ENCODE measurements at places on chromosomes 2 and 18.

- no peaks in the 10 kb centered on the region for H3K27me3 ChIP-seq
- H3K4me3 ChIP-seq = no peak overlapping the region
- no peaks in the 10 kb centered on the region for H3K36me3 ChIP-seq
- H3K4me1 ChIP-seq = no peaks in the 10 kb centered on the region
- no peak for ATAC-seq
These were observed 251.2 kb downstream of the ZNF804A start for GRCh38 chr2:184849516-184849915.

DNA sequence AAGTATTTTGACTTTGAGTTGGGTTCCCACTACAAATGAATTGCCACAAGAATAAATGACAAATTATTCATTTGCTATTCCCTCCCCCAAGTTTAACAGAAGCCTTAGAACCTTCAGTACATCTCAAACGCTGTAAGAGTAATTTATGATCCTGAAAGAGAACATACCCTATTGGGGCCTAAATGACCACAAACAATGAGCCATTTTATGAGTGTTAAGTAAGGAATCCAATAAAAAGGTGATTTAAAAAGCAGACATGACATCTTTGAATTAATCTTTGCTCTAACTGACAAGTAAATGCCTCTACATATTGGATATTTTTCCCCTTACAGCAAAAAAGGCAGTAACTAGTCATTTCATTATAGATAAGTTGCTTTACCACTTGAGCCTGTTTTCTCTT, 136.9 kb downstream of the NRXN1 start:
- no peak overlapping the region for H3K4me3 ChIP-seq
- H3K4me1 ChIP-seq = no peaks in the 10 kb centered on the region
- H3K27me3 ChIP-seq = no peaks in the 10 kb centered on the region
- no peak for ATAC-seq

GRCh38 chr2:39223909-39224308, 19.9 kb downstream of the CDKL4 start:
- H3K27me3 ChIP-seq = no peaks in the 10 kb centered on the region
- no peak for ATAC-seq
- no peaks in the 10 kb centered on the region for H3K36me3 ChIP-seq
- H3K4me3 ChIP-seq = no peak overlapping the region

DNA sequence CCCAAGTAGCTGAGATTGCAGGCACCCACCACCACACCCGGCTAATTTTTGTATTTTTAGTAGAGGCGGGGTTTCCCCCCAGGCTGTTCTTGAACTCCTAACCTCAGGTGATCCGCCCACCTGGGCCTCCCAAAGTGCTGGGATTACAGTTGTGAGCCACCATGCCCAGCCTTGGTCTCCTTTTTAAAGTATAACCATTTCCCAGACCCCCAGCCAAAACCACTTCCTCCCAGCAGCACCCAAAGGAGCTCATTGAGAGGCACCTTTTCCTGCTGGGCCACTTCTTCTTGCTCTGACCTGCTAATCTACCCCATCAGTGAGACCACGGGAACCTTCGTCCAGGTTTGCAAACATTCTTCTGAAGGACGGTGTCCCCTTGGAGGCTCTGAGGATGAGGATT, 69.9 kb downstream of the INPP5D start:
- ATAC-seq = no peak
- H3K27me3 ChIP-seq = no peaks in the 10 kb centered on the region
- peaks cover 33% of the 10 kb centered on the region for H3K4me1 ChIP-seq
- H3K27ac ChIP-seq = peak overlapping the region; percentile 84
- no peak overlapping the region for H3K4me3 ChIP-seq
- H3K36me3 ChIP-seq = peaks cover 86% of the 10 kb centered on the region

DNA sequence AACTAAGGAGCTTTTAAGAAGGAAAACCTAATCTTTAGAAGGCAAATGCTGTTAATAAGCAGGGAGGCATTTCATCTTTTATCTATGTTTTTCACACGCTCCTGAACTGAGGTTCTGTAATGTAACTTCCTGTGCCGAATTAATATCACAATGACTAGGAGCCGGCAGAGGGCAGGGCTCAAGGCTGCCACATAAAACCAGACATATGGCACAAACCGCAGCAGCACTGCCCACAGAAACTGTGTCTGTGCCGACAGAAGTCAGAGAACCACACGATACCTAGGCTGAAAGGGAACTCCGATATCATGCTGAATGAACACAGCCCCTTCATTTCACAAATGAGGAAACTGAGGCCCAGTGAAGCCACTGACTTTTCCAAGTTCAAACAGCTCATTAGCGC, 112.1 kb downstream of the EIPR1 start:
- H3K36me3 ChIP-seq = peaks cover 37% of the 10 kb centered on the region
- H3K27me3 ChIP-seq = no peaks in the 10 kb centered on the region
- no peaks in the 10 kb centered on the region for H3K4me1 ChIP-seq
- H3K27ac ChIP-seq = no peak overlapping the region
- no peak for ATAC-seq

DNA sequence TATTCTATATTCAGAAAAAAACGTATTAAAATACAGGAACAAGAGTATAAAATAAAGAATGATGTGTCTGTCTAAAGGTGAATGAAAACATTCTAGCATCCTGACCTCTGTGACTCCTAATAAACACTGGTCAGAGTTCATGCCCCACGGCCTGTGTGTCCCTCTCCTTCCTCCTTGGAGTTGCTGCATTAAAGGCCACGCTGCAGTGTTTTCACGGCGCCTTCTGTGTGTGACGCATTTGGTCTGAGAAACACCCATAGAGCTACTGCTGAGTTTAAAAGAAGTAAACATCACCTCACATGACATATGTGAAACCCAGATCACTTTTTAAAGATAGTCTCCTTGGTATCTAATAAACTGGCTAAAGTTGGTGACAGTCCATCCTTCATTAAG, 90.5 kb downstream of the ITGB1BP1 start:
- no peak for ATAC-seq
- H3K4me1 ChIP-seq = peaks cover 20% of the 10 kb centered on the region
- no peaks in the 10 kb centered on the region for H3K27me3 ChIP-seq
- H3K27ac ChIP-seq = no peak overlapping the region

GRCh38 chr2:10252661-10253060, 50.0 kb upstream of the HPCAL1 start:
- no peak overlapping the region for H3K4me3 ChIP-seq
- H3K36me3 ChIP-seq = peaks cover 6% of the 10 kb centered on the region
- no peak overlapping the region for H3K27ac ChIP-seq
- no peak for ATAC-seq

- no peak overlapping the region for H3K4me3 ChIP-seq
- H3K36me3 ChIP-seq = no peaks in the 10 kb centered on the region
- peaks cover 20% of the 10 kb centered on the region for H3K4me1 ChIP-seq
- ATAC-seq = no peak
These were observed 647.7 kb downstream of the BCL11A start for GRCh38 chr2:59905731-59906130.

- no peak overlapping the region for H3K4me3 ChIP-seq
- no peaks in the 10 kb centered on the region for H3K36me3 ChIP-seq
- no peak for ATAC-seq
- H3K27me3 ChIP-seq = peaks cover 24% of the 10 kb centered on the region
- H3K27ac ChIP-seq = no peak overlapping the region
- no peaks in the 10 kb centered on the region for H3K4me1 ChIP-seq
These were observed 3.3 kb downstream of the DSC2 start for GRCh38 chr18:31098878-31099277.

DNA sequence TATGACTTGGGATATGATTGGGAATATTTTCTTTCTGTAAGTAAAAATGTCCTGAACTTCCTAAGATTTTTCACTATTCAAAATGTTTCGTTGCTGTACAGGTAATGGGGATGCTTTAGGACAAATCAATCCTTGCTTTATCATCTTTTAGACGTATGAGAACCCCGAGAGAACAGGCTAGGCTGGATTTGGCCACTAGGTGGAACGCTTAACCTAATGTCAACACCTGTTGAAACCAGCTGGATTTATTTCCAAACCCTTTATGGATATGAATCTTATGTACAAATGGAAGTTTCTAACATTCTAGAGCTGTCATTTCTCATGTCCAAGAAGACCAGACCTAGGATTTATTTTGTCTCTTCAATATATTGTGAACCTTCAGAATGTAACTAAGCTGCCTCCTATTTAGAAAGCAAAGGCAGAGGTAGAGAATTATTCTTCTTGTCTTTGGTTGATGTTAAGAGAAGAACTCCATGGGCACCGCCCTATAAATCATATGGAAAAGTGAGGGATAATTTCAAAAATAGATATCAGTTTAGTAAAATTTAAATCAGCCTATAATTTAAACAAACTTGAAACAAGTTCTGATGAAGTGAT, 96.7 kb downstream of the PMAIP1 start:
- peaks cover 22% of the 10 kb centered on the region for H3K27me3 ChIP-seq
- no peaks in the 10 kb centered on the region for H3K4me1 ChIP-seq
- ATAC-seq = peak; percentile 45
- H3K27ac ChIP-seq = no peak overlapping the region
